ENCODE measurements at places on chromosomes 4 and X.
A peak's percentile ranks its signal among the peaks of the same experiment; 100 is the strongest.

- peak; percentile 28 for DNase-seq
These were observed 425.8 kb downstream of the ARAP2 start for GRCh38 chr4:35818520-35818919.

GRCh38 chrX:3763111-3763510 lies 49.7 kb upstream of the PRKX start:
- no peak for DNase-seq

- peak; percentile 52 for DNase-seq
These were observed 15.2 kb downstream of the GATB start for GRCh38 chr4:151745481-151746231.

- DNase-seq, result no peak
These were observed 19.1 kb downstream of the PRIMPOL start for GRCh38 chr4:184668511-184669114.

DNA sequence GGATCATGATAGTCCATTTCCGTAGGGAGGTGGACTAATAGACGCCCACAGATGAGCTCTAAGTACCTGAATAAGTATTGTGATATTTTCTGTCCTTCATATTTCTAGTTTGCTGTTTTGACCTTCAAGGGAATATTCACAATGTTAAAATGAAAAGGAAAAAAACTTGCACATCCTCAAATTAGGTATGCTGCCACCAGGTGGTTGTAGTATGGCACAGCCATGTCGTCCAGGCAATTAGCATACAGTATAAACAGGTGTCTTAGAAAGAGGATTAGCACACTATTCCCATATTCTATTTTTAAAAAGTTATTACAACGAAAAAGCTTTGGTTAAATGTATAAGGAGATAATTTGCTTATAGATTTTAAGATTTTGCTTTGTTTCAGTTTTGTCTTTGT lies 802.0 kb downstream of the RPA4 start:
- DNase-seq, result peak; percentile 4

GRCh38 chrX:283115-283845 lies 2.1 kb downstream of the PLCXD1 start:
- no peak for DNase-seq

DNA sequence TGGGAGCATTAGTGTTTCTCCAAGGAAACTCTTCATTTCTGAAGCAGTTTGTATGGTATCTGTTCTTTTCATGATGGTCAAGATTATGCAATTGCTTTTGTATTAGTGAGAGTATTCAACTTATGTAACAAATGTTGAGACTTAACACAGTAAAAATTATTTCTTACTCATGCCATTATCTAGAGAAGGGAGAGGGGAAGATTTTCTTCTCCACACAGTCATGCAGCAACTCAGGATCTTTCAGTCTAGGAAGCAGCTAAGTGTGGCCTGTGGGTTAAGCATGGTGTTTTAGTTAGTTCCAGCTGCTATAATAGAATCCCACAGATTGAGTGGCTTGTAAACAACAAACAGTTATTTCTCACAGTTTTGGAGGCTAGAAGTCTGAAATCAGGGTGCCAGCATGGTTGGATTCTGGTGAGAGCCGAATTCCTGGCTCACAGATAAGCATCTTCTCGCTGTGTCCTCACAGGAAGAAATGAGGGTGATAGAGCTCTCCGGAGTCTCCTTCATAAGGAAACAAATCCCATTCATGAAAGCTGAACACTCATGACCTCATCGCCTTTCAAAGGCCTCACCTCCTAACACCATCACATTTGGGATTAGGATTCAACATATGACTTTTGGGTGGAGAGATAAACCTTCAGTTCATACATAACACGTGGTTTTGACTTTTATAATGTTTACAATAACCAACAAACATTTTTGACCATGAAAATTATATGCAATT lies 101.2 kb downstream of the FRMPD4 start:
- DNase-seq, result no peak

- DNase-seq, result no peak
These were observed 14.3 kb upstream of the FAM241A start for GRCh38 chr4:112130906-112131305.
